ENCODE measurements at places on chromosomes 5 and 9.
A peak's percentile ranks its signal among the peaks of the same experiment; 100 is the strongest.

GRCh38 chr9:94650949-94651348 is 11.6 kb upstream of the FBP1 start:
- no peak for DNase-seq

- DNase-seq = peak; percentile 64
Observed at GRCh38 chr9:35690614-35691333, 1.0 kb upstream of the TPM2 start.

- DNase-seq = no peak
Observed at GRCh38 chr5:154948313-154948712, 7.4 kb downstream of the MRPL22 start.

GRCh38 chr9:131487621-131488031 is 15.1 kb upstream of the POMT1 start:
- DNase-seq = no peak

GRCh38 chr9:136672431-136673087 is 9.8 kb downstream of the EGFL7 start:
- no peak for DNase-seq

GRCh38 chr9:114603248-114603647 is 7.8 kb upstream of the TMEM268 start:
- DNase-seq = no peak

DNA sequence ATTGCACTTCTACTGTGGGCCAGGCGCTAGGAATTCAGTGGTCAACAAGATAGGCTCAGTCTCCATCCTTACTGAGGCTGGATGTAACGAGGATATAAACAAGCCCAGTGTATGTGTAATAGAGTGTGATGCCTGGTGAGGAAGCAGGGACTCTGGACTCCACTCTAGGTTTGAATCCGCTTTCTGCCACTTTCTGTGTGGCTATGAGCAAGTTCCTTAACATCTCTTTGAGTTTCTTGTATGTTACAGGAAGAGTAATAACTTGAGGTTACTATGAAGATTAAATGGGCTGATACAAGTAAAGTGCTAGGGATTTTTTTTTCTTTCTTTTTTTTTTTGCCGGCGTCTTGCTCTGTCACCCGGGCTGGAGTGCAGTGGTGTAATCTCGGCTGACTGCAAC is 12.4 kb downstream of the DOCK2 start:
- no peak for DNase-seq

DNA sequence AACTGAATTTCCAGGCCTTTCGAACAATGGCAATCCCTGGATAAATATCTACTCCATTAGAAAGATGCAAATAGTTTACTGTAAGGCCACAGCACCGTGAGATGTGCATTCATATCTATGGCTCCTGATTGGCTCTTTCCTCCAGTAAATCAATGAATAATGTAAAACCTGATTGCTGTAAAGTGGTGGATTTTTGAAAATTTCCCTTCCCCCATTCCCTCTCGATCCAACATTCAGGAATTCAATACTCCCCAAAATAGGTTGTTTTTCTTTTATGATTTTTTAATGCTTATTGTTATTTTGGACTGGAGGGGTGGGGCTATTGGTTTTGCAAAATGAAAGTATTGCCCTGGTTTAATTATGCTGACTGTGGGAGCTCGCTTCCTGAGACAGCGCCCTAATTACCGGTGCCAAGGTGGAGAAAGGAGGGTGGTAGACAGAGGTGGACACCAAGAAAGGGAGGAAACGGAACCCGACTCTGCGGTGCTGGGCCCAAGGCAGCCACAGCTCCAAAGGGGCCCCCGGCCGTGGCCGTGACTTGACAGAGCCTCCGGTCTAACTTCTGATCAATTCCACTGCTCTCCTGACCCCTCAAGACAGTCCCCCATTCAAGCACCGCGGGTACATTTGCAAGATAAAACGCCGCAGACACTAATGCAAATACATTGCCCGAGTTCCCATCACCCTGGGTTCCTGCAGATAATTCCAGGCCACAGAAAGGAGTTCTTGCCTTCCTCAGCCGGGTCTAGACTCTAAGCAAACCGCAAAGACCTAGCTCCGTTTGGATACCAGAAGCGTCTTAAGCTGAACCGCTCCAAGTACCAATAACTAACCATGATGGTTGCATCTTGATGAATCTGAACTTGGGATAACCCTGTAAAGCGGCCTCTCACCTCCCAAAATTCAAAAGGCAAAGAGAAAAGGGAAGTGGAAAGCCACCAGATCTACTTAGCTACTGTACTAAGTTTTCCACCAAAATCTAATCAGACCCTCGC is 211.2 kb downstream of the MEF2C start:
- DNase-seq = no peak

- no peak for DNase-seq
Observed at GRCh38 chr5:157182143-157182757, 1.6 kb downstream of the ITK start.

DNA sequence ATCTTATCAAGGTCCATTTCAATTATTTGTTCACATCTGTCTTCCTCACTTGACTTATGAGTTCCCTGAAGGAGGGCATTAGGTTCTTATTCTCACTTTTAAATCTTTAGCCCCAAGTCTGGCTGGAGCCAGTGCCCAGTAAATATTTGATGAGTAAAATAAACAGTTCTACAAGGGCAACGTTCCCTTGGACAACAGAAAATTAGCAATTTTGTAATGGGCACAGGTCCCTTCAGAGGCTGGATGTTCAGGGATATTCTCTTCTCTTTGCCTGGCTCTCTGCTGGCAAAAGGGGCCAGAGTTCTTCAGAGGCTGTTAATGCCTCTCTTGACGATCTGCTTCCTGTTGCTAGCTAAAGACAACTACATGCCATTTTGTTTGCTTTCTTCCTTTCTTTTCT is 149.7 kb downstream of the SEMA6A start:
- no peak for DNase-seq

GRCh38 chr5:172722327-172722815 is 48.6 kb downstream of the DUSP1 start:
- no peak for DNase-seq

- DNase-seq = no peak
Observed at GRCh38 chr9:110125763-110126351, 82.1 kb downstream of the C9orf152 start.

DNA sequence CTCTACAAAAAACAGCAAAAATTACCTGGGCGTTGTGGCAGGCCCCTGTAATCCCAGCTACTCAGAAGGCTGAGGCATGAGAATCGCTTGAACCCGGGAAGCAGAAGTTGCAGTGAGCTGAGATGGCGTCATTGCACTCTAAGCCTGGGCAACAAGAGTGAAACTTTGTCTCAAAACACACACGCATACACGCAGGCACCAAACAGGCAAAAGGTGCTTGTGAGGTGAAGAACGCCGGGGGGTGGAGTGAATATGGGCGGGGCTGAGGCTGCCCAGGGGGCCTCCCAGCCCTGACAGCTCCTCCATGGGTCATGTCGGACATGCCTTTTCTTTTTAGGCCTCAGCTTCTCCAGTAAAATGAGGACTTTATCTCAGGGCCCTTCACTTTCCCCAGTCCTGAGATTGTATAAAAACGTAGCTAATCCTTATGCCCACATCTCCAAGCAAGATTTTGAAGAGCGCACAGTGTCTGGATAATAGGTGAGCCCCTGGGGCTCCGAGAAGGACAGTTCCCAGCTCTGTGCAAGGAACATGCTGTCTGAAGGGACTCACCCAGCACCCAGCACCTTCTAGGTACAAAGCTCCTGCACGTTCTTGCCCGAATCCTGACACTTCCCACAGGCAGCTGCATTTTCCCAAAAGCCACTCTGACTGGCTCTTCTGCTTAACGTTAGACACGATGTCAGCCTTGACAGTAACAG is 168.3 kb downstream of the COL23A1 start:
- no peak for DNase-seq

DNA sequence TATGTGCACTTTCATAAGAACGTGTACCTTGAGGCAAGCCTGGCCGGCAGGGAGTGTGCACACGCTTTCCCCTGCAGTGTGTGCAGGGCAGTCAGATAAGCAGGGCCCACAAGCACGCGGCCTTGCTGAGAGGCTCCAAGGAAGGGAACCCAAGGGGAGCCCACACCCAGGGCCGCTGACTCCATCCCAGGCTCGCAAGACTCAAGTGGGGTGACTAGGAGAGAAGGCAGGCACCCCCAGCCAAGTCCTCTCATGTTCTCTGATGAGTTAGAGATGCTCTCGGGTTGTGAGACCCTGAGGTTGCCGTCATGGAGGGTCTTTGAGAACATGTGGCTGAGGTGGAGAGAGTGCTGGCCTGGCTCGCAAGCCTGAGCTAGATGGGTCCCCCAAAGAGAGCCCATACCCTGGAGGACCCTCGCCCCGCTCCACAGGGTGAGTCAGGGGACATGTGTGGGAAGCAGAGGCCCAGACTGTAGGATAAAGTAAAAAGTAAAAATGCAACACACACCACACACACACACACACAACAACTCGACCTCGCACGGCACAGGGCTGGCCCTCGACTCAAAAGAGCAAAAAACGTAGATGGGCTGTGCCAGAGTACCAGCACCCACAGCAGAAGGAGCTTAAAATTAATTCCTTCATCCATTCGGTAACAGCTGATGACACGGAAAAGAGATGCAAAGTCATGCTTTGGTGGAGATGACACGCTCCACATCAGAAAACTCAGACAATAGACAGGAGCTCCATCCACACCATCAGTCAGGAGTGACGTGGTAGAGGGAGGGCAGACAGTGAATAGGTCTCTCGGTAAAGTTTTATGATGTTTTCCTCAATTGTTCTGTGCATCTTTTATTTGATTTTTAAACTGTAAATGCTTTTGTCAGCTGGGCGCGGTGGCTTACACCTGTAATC is 54.8 kb upstream of the NKD2 start:
- DNase-seq = no peak

DNA sequence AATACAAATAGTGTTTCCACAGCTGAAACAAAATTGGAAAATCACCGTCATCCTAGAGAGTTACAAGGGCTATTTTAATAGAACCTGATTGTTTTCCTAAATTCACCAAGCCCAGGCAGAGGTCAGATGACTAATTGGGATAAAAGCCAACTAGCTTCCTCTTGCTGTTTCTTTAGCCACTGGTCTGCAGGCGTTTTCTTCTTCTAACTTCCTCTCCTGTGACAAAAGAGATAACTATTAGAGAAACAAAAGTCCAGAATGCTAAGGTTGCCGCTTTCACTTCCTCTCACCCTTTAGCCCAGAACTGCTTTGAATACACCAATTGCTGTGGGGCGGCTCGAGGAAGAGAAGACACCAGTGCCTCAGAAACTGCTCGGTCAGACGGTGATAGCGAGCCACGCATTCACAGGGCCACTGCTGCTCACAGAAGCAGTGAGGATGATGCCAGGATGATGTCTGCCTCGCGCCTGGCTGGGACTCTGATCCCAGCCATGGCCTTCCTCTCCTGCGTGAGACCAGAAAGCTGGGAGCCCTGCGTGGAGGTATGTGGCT is at the start of gene TLR4:
TSS of gene TLR4 (plus strand) at position 380 of the 552 bp plus-strand sequence. CDS start at position 450, 70 bp downstream.
- peak; percentile 72 for DNase-seq

- no peak for DNase-seq
Observed at GRCh38 chr5:116453988-116454411, 120.6 kb downstream of the SEMA6A start.

DNA sequence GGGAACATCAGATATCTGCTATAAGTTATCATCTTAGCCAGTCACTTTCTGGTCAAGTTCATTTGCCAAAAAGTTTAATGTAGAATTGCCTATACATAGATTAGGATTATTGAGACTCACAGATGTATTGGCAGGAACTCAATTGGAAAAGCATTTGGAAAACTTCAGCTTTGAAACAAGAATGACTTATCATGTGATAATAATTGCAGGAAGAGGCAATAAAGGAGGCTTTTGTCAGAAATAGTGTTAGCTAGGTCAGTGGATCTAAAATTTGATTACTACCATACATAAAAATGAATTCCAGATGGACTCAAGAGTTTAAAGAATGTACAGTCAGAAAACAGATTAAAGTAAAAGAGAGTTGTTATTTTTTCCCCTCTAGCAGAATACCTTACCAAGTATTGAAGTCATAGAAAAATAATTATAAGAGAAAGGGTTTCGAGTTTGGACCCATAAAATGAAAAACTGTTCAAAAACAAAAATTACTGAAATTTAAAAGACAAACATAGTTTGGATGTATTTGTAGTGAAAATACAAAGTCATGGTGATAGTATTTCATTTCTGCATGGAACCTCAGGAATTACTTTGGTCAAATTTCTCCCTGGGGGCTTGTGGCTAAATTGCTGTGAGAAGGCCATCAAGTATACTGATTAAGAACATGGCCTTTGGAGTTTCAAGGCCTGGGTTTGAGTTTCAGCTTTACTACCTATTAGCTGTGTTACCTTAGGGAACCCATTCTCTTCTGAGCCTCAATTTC is 159.9 kb downstream of the TMEM38B start:
- DNase-seq = no peak

DNA sequence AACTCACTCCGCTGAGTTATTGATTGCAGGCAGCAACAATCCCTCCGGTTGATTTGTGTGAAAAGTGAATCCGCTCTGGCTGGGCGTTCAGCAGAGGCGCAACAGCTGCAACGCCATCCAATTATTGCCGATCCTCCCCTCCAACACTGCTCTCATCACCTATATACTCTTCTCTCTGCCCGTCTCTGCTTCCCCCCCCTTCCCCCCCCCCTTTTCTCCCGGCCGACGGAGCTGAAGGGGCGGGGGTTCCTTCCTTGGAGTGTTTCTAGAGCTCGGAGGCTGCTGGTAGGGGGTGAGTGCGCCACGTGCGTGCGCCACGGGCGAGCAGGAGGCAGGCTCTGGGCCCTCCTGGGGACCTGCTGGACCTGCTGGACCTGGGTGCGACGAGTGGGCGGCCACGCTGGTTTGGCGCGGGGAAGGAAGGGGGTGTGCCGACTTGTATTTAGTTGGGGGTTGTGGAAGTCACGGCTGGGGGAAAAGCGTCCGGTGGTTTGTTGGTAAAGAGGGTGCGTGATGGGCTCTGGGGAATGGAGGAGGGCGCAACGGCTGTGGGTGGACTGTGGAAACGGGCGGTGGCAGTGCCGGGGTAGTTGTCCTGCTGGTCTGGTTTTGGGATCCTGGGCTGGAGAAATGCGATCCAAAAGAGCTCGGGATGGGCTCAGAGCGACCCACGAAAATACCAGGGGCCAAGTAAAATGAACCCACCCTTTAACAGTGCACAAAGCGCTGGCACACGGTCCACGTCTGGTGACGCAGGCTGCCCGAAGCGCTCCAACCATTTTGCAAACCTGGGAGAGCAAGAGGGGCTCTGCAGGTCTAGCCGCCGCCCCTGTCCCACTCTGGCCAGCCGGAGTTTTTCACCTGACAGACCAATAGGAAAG is 6.4 kb upstream of the MEF2C start:
- peak; percentile 72 for DNase-seq

DNA sequence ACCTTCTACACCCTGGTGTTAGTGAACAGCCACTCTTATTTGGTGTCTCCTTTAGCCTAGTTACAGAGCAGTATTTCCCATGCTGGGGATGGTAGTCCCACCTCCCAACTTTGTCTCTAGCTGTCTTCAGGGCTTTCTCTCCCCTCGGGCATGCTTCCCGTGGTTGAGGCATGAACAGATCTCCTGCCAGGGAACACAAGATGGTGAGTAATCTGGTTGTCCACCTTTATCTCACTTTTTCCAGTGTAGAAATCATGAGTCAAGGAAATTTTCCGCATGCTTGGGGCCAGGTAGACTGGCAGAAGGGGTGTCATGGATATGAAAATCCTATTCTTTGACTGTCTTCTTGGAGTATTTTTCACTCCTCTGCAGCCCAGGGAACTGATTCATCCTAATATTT is 532.9 kb downstream of the ANXA1 start:
- DNase-seq = no peak
